CD4-positive, alpha-beta T cell treated with Interleukin-15 for 1 hour (primary cell): ENCODE measurements at places on chromosomes 6 and 20.

DNA sequence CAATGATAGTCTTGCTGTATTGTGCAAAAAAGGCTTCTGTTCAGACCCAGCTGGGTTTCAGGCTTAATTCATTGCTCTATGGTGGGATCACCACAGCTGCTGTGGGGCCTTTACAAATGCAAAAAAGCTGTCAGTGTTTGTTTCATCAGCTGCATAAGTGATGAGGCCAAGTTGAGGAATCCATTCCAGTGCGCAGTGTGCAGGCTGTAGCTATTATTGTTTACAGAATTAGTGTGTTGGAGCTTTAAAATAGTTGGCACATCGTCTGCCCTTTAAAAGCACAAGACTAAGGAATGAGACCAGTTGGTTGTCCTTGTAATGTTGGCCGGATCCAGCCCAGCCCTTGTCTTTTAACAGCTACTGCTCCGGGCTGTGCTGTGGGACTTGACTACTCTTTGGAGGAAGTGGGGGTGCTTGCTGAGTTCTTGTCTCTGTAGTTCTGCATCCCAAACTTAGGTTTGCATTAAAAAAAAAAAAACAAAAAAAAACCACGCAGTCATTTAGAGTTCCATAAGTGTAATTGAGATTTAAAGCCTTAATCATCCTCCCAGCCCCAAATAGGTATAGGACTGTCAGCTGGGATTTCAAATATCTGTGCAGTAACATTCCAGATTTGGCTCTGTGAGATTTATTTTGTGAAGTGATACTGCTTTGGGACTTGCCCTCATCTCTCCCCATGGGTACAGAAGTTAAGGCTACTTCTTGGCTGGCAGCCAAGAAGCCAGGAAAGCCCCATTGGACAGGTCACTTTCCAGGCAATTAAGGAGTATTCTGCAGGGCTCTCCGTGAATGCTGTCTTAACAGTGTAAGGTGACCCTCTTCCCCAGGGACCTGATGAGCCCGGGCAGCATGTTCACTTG is 19.3 kb downstream of the JARID2 start:
- no peak for DNase-seq

DNA sequence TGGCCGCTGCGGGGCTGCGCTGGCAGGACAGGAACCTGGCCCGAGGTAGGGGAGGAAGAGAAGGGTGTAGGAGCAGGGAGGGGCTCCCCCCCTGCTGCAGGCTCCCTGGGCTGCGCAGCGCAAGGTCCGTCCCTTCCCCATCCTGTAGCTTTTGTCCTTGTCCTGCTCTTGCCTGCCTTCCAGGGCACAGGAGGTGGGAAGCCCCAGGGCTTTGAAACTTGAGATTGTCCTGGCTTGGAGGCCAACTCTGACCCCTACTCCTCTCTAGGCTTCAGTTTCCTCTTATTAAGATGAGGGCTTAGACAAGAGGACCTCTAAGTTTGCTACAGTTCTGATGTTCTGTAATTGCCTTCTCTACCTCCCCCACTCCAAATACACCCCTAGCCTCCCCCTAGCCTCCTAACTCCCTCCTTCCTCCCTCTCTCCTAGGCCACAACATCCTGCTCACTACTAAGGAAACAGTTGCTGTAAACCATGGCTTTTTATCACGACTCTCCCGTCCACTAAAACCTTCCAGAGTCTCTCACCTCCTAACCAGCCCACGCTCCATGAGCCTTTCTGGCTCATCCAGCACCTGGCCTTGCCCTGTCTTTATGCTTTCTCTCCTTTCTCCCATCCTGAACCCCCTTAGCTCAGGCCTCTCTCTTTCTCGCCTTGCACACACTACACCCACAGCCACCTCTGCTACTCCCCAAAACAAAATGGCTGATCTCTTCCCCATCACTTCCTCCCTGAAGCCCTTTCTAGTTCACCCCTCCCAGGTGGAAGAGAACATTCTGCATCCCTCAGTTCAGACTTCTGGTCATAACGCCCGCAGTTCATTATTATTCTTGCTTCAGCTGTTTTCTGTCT is 10.2 kb downstream of the UNC5CL start:
- DNase-seq = no peak

DNA sequence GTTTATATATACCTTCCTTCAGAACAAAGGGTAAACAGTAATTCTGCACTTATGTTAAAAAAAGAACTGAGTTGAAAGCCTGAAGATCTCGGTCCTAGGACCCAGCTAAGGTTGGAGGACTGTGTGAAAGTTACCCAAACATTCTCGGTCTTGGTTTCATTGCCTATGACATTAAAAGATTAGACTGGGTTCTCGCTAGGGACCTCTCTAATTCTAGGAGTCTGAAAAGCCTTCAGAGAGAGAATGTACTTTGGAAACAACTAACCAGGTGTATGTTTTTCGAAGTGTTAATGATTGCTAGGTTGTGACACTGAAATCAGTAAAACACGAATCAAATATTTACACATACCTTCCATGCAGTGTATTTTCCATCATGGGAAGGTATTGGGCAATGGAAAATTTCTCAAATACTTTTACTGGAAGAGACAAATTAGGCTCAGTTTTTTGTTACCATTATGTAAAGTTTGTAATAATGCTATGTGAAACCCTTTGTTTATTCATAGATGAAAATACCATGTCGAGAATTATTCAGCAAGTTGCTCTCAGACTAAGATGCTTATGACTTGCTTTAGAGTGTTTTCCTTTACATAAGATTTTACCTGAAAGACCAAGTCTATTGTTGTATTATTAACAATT is 113.7 kb upstream of the LOC128125822 start:
- DNase-seq = no peak

DNA sequence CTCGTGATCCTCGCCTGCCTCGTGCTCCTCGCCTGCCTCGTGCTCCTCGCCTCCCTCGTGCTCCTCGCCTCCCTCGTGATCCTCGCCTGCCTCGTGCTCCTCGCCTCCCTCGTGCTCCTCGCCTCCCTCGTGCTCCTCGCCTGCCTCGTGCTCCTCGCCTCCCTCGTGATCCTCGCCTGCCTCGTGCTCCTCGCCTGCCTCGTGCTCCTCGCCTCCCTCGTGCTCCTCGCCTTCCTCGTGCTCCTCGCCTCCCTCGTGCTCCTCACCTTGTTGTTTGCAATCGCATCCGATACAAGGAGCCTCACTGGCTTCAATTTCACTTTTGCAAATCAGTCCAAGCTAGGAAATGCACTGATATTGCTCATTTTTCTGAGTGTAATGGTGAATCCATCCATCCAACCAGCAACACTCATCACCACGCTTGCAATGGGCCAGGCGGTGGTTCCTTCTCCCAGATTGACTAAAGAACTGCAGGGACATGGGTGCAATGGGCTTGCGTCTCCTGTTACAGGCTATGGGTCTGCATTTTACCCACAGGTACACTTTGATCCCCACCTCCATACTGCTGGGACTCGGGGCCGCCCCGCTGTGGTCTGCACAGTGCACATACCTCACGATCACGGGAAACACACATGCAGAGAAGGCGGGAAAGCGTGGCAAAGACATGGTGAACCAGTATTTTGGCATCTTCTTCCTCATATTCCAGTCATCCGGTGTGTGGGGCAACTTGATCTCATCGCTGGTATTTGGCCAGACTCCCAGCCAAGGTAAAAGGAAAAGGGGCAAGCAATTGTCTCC is 4.6 kb downstream of the UNC93A start:
- no peak for DNase-seq

GRCh38 chr6:75735491-75736186 is 13.4 kb upstream of the MYO6 start:
- DNase-seq = no peak

DNA sequence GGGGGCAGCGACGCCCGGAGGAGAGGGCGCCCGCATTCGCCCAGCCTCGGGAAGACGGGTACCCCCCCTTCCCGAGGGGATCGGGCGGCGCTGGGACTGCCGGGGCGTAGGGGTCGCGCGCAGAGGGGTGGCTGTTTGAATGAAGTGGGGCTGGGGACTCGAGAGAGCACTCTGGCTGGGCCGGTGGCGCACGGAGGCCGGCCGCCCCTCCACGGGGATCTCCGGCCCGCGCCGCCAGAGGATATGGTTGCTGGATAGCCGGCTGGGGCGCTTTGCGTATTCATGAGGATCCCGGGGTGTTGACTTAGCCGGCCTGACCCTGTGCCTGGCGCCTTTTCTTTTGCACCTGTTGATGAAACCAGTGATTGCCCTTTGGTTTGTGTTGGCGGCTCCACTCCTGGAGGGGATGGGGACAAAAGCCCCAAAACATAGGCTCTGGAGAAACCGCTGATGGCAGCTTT is 469 bp downstream of the SYNJ2 start:
- DNase-seq = no peak

DNA sequence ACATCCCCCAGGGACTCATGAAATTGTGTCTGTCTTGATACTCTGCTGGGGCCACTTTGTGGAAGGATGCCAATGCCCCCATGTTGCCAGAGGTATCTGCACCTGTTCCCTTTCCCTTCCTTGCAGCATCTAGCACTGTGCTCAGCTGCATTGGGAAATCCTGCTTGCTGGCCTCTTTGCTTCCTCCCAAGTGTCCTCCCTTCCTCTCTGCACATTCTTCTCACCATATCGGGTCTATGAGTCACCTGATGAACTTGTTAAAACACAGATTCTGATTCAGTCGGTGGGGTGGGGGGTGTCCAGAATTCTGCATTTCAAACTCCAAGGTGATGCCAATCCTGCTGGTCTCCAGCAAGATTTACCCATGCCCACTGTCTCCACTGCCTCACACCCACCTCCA is 467.8 kb downstream of the PTPRT start:
- no peak for DNase-seq

DNA sequence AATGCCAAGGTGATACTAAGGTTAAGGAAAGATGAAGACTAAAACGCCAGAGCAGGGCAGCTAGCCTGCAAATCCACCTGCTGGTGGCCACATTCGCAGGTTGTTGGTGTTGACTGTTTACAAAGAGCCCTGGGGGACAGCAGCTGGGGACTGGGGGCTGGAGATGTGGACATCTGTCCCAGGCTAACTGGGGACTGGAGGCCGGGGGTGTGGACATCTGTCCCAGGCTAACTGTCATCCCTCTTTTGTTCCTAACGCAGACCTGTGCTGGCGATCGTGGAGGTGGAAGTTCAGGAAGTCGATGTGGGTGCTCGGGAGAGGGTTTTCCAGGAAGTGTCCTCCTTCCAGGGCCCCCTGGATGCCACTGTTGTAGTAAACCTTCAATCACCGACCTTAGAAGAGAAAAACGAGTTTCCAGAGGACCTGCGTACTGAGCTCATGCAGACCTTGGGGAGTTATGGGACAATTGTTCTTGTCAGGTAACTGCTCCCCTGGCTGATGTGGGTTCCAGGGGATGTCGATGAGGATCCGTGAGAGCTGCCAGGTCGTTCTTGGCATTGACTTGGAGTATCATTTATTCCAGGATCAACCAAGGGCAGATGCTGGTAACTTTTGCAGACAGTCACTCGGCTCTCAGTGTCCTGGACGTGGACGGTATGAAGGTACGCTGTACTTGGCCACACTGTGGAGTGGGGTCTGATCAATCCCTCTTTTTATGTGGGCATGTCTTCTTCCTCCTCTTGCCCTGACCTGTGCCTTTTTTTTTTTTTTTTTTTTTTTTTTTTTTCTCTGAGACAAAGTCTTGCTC is 87.0 kb downstream of the SERAC1 start:
- no peak for DNase-seq
